ENCODE measurements at places on chromosomes 6 and 20.

DNA sequence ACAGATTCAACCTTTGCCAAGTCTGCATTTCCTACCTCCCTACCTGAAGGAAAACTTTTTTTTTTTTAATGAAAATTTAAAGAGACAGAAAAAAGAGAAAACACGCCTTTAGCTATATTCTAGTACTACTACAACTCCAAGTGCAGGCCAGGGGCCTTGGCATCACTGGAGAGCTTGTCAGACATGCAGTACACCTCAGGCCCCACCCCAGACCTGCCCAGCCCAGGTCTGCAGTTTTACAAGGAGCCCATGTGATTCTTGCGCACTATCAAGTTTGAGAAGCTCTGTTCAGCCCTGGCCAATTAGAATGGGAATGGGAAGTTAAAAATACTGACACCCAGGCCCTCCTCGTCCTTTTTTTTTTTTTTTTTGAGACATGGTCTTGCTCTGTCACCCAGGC is 85.0 kb downstream of the NFATC2 start:
- peaks cover 13% of the 10 kb centered on the region for H3K36me3 ChIP-seq
- DNase-seq, result no peak
- peaks cover 25% of the 10 kb centered on the region for H3K4me1 ChIP-seq
- no peak overlapping the region for H3K4me3 ChIP-seq
- no peaks in the 10 kb centered on the region for H3K27me3 ChIP-seq
- H3K27ac ChIP-seq, result peak overlapping the region; percentile 68

DNA sequence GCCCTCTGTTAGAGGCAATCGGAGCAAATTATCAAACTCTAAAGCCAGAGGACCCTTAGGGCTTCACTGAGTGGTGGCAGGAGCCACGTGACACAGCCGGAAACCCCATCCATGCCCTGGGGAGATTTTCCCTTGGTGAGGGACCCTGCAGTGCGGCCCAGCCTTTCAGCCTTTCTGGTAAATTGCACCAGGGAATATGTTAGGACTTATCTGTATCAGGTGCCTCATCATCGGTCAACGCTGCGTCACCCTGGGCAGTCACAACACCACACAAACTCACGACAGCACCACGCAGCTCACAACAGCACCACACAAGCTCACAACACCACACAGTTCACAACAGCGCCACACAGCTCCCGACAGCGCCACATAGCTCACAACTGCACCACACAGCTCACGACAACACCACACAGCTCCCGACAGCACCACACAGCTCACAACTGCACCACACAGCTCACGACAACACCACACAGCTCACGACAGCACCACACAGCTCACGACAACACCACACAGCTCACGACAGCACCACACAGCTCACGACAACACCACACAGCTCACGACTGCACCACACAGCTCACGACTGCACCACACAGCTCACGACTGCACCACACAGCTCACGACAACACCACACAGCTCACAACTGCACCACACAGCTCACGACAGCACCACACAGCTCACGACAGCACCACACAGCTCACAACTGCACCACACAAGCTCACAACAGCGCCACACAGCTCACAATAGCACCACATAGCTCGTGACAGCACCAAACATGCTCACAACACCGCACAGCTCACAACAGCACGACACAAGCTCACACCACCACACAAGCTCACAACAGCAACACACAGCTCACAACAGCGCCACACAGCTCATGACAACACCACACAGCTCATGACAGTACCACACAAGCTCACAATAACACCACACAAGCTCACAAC is 199.0 kb downstream of the DLL1 start:
- no peak for DNase-seq
- no peak overlapping the region for H3K4me3 ChIP-seq
- peaks cover 28% of the 10 kb centered on the region for H3K4me1 ChIP-seq
- peaks cover 13% of the 10 kb centered on the region for H3K27me3 ChIP-seq
- H3K27ac ChIP-seq, result no peak overlapping the region
- H3K36me3 ChIP-seq, result peaks cover 2% of the 10 kb centered on the region

DNA sequence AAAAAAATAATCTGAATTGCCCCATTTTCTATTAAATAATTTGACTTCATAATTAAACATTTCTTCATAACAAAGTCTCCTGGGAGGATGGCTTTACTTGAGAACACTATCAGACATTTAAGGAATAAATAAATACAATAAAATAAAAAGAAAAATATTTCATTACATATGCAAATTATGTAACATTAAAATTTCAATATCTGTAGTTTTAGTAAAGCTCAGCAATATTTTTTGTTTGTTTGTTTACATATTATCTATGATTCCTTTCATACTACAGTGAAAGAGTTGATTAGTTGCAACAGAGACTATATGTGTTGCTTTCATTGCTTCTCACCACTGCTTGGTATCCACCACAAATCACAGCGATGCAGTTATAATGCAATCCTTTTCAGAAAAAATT is 474.9 kb upstream of the GJE1 start:
- H3K27me3 ChIP-seq, result no peaks in the 10 kb centered on the region
- H3K27ac ChIP-seq, result no peak overlapping the region
- DNase-seq, result no peak
- H3K4me3 ChIP-seq, result no peak overlapping the region

- peaks cover 7% of the 10 kb centered on the region for H3K36me3 ChIP-seq
- H3K27ac ChIP-seq, result peak overlapping the region; percentile 68
- H3K4me1 ChIP-seq, result peaks cover 13% of the 10 kb centered on the region
- H3K4me3 ChIP-seq, result peak overlapping the region; percentile 79
Measured at GRCh38 chr6:44152109-44152461, 6.5 kb upstream of the CAPN11 start.

DNA sequence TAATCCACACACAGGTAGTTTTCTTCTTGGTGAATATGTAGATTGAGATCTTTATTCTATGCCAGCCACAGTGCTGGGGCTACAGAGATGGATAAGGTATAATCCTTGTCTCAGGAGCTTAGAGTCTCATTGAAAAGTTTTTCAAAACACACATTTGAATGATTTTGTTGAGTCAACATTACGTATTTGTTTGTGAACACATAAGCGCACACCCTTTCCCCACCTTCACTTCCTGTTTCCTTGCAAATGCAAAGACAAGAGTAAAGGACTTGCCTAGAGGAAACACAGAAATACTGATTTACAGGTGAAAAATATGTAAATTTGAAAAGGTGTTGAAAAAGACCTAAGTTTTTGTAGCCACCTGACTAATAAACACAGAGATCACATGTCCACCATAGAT is 27.8 kb downstream of the VAPB start:
- H3K4me1 ChIP-seq, result peaks cover 21% of the 10 kb centered on the region
- H3K27me3 ChIP-seq, result no peaks in the 10 kb centered on the region
- H3K36me3 ChIP-seq, result peaks cover 4% of the 10 kb centered on the region
- no peak for DNase-seq
- peak overlapping the region; percentile 93 for H3K27ac ChIP-seq

DNA sequence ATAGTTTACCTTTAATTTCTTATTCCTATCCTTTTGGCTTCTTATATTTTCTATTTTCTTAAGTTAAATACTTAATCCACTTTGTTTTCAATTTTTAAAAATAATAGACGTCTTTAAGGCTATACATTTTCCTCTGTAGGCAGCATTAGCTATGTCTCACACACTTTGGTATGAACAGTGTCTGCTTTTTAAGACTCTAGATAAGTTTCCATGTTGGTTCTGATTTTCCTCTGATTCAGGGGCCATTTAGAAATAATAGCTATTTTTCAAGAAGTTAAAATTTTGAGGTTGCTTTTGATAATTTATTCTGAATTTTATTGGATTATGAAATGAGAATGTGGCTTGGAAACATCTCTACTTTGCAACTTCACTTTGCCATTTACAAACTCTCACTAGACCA is 54.3 kb upstream of the PTGIS start:
- H3K27ac ChIP-seq, result no peak overlapping the region
- H3K4me1 ChIP-seq, result peaks cover 14% of the 10 kb centered on the region
- peaks cover 4% of the 10 kb centered on the region for H3K36me3 ChIP-seq
- no peak overlapping the region for H3K4me3 ChIP-seq
- peaks cover 10% of the 10 kb centered on the region for H3K27me3 ChIP-seq
- no peak for DNase-seq

GRCh38 chr6:15608396-15608795 is 54.4 kb downstream of the DTNBP1 start:
- no peak for DNase-seq
- no peaks in the 10 kb centered on the region for H3K27me3 ChIP-seq
- no peak overlapping the region for H3K4me3 ChIP-seq
- H3K4me1 ChIP-seq, result peaks cover 8% of the 10 kb centered on the region
- peaks cover 13% of the 10 kb centered on the region for H3K36me3 ChIP-seq

GRCh38 chr6:106728296-106728870 is 99.0 kb downstream of the QRSL1 start:
- no peaks in the 10 kb centered on the region for H3K36me3 ChIP-seq
- H3K4me3 ChIP-seq, result no peak overlapping the region
- H3K27me3 ChIP-seq, result peaks cover 41% of the 10 kb centered on the region

GRCh38 chr6:72704979-72705378 is 83.1 kb downstream of the KCNQ5 start:
- no peaks in the 10 kb centered on the region for H3K36me3 ChIP-seq
- H3K4me1 ChIP-seq, result peaks cover 3% of the 10 kb centered on the region
- no peak for DNase-seq
- H3K4me3 ChIP-seq, result peak overlapping the region; percentile 37
- no peak overlapping the region for H3K27ac ChIP-seq

DNA sequence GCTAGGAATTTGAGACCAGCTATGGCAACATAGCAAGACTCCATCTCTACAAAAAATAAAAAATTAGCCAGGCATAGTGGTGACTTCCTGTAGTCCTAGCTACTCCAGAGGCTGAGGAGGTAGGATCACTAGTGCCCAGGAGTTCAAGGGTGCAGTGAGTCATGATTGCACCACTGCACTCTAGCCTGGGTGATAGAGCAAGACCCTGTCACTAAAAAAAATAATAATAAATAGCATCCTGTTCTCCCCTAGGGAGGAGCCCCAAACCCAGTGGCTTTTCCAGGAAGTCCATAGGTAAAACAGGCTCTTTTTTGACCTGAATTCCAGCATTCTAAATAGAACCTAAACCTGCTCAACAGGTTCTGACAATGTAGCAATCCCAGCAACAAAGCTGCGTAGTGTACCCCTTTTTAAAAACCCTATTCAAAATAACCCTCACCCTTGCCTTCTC is 192.0 kb downstream of the ALDH8A1 start:
- DNase-seq, result no peak
- H3K27me3 ChIP-seq, result peaks cover 34% of the 10 kb centered on the region
- H3K27ac ChIP-seq, result no peak overlapping the region

- H3K36me3 ChIP-seq, result no peaks in the 10 kb centered on the region
- no peak for DNase-seq
- H3K27me3 ChIP-seq, result no peaks in the 10 kb centered on the region
- H3K4me3 ChIP-seq, result no peak overlapping the region
- H3K4me1 ChIP-seq, result peaks cover 9% of the 10 kb centered on the region
Measured at GRCh38 chr20:37280403-37280802, 9.1 kb upstream of the MANBAL start.

GRCh38 chr6:95658886-95659285 is 81.6 kb downstream of the MANEA start:
- H3K36me3 ChIP-seq, result no peaks in the 10 kb centered on the region
- peaks cover 11% of the 10 kb centered on the region for H3K27me3 ChIP-seq
- no peak for DNase-seq

- DNase-seq, result no peak
- no peak overlapping the region for H3K27ac ChIP-seq
- peaks cover 2% of the 10 kb centered on the region for H3K36me3 ChIP-seq
- no peak overlapping the region for H3K4me3 ChIP-seq
Measured at GRCh38 chr6:157271911-157272310, 51.4 kb downstream of the TMEM242 start.

DNA sequence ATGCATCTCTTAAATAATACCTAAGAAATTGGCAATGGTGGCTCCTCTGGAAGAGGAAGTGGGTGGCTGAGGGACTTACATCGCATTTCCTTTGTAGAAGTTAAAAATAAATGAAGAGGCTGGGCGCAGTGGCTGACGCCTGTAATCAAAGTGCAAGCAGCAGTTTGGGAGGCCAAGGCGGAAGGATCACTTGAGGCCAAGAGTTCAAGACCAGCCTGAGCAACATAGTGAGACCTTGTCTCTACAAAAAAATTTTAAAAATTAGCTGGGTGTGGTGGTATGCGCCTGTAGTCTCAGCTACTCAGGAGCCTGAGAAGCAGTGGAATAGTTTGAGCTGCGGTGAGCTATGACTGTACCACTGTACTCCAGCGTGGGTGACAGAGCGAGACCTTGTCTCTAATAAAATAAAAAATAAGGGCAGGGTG is 12.2 kb upstream of the NCOA3 start:
- peak overlapping the region; percentile 93 for H3K27ac ChIP-seq
- no peak for DNase-seq
- H3K27me3 ChIP-seq, result no peaks in the 10 kb centered on the region
- H3K4me3 ChIP-seq, result no peak overlapping the region
- H3K4me1 ChIP-seq, result peaks cover 27% of the 10 kb centered on the region

- H3K4me1 ChIP-seq, result peaks cover 57% of the 10 kb centered on the region
- DNase-seq, result no peak
- H3K27me3 ChIP-seq, result no peaks in the 10 kb centered on the region
- no peak overlapping the region for H3K4me3 ChIP-seq
Measured at GRCh38 chr6:156880913-156881312, 103.7 kb downstream of the ARID1B start.

GRCh38 chr6:118444796-118445195 is 103.3 kb upstream of the PLN start:
- H3K27me3 ChIP-seq, result no peaks in the 10 kb centered on the region
- no peak for DNase-seq
- no peaks in the 10 kb centered on the region for H3K4me1 ChIP-seq
- no peak overlapping the region for H3K27ac ChIP-seq
- H3K4me3 ChIP-seq, result no peak overlapping the region
- H3K36me3 ChIP-seq, result peaks cover 5% of the 10 kb centered on the region

GRCh38 chr20:51958099-51959065 is 156.1 kb upstream of the SALL4 start:
- no peak overlapping the region for H3K4me3 ChIP-seq
- peaks cover 3% of the 10 kb centered on the region for H3K4me1 ChIP-seq
- H3K27ac ChIP-seq, result no peak overlapping the region
- H3K27me3 ChIP-seq, result peaks cover 36% of the 10 kb centered on the region
- no peak for DNase-seq
- H3K36me3 ChIP-seq, result no peaks in the 10 kb centered on the region

DNA sequence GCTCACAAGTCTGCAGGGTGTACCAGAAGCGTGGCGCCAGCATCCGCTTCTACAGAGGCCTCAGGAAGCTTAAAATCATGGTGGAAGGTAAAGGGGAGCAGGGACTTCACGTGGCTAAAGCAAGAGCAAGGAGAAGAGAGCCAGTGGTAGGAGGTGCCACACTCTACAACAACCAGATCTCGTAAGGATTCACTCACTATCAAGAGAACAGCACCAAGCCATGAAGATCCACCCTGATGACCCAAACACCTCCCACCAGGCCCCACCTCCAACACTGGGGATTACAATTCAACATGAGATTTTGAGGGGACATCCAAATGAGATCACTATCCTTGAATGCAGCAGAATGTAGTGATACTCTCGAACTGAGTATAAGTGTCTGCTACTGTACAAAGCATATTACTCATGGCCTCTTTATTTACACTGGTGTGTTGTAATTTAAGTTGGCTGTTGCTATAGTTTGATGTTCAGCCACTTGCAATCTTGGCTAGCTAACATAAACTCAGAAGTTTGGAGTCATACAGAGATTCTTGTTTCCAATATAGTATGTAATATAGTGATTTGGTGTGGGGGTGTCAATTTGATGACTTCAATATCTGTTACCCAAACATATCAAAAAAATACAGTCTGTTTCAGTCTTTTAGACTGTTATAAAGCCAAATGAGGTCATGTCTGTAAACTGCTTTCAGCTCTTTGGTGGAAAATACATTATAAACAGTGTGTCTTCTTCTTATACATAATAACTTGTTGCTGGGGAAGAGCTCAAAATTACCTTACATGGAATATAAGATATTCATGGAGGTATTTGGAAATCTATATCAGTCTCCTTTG is 39.4 kb upstream of the MYLIP start:
- no peak for DNase-seq
- H3K36me3 ChIP-seq, result no peaks in the 10 kb centered on the region
- no peak overlapping the region for H3K4me3 ChIP-seq
- no peak overlapping the region for H3K27ac ChIP-seq
- no peaks in the 10 kb centered on the region for H3K4me1 ChIP-seq
- peaks cover 42% of the 10 kb centered on the region for H3K27me3 ChIP-seq
